ENCODE measurements at places on chromosomes 5 and 9.

DNA sequence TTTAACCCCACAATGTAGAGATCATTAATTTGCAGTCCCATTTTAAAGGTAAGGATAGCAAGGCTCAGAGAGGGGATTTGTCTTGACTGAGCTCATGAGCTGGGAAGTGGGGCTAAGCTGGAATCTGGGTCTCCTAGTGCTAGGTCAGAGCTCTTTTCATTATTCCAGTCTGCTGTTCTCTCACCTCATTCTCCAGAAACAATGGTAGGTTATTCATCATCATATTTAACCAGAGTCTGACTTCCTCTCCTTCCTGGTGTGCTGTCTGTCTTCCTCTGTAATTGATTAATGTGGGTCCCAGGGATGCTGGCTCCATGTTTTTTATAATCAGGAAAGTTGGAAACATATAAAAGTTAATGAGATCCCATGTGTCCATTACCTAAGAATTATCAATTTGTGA lies 20.6 kb downstream of the C9orf43 start:
- no peak for DNase-seq

DNA sequence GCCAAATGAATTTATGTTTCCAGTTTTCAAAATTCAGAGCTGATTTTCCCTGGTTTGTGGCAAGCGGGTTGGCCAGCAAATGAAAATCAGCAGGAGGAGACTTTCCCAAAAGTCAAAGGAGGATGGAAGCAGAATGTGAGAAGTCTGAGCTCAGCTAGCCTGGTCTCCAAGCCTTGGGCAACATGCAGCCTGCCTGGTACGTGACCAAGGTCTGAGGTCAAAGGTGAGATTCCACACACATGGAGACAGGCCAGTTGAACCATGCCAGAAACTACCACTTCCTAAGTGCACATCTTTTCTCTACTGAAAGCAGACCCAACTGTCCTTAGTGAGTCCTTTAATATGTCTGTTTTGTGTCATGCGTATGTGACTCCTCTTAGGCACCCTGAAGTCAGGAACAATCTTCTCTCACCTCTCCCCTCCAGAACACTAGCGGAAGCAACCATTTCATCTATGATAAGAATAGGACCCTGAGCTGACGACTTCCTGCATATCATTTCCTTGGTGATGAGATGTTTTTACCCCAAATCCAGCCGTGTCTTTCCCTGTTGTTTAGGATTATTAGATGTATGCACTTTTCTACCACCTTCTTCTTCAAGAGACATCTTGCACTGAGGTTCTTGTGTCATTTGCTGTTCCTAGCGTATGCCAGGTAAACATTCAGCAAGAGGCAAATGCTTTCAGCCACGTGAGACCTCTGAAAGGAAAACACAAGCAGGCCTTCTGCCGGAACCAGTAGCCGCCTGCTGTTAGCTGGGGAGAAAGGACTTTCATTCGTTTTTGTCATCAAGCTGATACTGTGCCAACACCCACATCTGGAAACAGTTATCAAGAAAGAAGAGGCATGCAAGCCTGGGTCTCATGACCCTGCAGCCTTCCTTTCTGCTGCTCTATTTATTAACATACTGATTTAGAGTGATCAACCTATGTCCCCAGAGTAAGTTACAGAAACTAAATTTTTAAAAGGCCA lies 9.7 kb upstream of the TGFBI start:
- DNase-seq: no peak

GRCh38 chr5:159149085-159149484 lies 49.4 kb upstream of the EBF1 start:
- no peak for DNase-seq

- no peak for DNase-seq
These were observed 63.1 kb upstream of the CDK5RAP2 start for GRCh38 chr9:120643061-120643460.

GRCh38 chr5:124929000-124929399 lies 182.6 kb upstream of the ZNF608 start:
- no peak for DNase-seq

- DNase-seq: no peak
These were observed 56.2 kb downstream of the CTNNA1 start for GRCh38 chr5:138809391-138809790.

Measured in NCI-H526 (cell line).